NCI-H345 (cell line): ENCODE measurements at places on chromosomes 1 and 21.

- DNase-seq = no peak
These were observed 25.8 kb upstream of the KLHDC8A start for GRCh38 chr1:205382561-205382960.

DNA sequence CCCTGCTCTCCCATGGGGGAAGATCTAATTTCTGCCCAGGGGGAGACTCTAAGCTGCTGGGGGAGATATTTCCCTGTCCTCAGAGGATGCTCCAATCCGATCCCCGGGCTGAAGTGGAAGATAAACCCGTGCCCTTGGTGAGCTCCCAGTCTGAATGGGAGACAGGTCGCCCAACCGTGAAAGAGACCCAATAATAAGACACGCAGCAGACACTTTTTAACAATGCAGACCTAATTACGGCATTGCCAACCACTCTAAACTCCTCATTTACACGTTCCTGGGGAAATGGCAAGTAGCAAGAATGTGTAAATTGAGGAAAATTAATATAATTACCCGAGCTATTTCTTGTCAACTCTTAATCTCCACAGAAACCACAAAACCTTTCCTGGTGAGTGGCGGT, 48.7 kb upstream of the ACTL8 start:
- peak; percentile 23 for DNase-seq

DNA sequence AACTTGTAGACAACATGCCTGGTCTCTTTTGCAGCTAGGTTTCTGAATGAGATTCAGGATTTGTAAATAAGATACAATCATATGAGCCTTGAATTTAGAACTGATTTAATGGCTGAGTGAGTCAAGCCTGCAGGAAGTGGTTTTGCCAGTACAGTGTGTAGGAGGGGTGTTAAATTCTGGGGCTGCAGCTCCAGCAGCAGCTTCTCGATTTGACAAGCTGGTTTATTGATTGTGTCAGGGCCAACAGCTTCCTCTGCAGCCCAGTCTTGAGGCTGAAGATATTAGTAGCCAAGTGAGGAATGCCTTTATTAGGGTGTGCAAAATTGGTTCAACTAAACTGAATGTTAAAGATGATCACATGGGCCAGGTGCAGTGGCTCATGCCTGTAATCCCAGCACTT, 11.5 kb upstream of the PLA2G5 start:
- no peak for DNase-seq

DNA sequence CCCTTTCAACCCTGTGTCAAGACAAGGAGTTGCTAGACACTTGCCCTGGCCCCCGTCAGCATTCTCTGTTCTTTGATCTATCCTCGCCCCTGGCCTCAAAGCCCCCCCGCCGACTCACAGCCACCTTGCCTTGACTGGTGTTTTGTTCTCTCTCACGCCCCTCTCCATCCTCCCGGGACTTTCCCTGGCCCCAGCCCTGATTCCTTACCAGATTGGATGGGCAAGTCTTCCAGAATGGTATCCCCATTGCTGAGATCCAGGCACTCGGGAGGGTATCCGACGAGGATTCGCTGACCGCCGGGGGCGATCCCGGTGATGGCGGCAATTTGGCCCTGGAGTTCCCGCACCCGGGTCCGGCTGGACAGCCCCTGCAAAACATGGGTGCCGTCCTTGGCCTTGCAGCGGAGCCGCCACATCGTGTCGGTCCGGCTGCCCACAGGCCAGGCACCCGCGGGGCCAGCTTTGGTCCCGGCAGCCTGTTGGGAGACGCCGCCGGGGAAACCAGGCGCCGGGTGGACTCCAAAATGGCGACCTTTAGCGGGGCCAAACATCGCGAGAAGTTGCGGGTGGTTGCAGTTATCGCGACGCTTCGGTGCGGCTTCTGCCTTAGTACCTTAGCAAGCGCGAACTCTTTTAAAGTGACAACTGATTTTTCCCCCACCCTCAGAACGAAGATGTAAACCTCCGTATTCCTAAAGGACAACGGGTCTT, 373 bp downstream of the YOD1 start:
- DNase-seq = peak; percentile 95

DNA sequence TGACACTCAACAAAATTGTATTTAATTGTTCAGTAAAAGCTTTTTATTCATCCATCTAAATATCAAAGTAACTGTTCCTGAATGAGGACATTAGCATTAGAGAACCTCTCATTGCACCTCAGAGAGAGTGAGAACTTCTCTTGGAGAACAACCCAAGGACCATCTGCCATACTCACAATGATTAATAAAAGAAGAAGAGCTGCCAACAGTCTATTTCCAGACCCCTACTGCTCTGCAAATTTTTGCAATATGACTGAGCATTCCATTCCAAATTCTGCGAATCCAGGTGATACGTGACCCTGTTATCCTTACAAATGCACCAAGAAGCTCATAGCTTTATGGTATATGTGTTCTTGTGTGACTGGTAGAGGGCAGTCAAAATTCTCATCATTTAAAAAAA, 422.5 kb downstream of the NEGR1 start:
- no peak for DNase-seq

DNA sequence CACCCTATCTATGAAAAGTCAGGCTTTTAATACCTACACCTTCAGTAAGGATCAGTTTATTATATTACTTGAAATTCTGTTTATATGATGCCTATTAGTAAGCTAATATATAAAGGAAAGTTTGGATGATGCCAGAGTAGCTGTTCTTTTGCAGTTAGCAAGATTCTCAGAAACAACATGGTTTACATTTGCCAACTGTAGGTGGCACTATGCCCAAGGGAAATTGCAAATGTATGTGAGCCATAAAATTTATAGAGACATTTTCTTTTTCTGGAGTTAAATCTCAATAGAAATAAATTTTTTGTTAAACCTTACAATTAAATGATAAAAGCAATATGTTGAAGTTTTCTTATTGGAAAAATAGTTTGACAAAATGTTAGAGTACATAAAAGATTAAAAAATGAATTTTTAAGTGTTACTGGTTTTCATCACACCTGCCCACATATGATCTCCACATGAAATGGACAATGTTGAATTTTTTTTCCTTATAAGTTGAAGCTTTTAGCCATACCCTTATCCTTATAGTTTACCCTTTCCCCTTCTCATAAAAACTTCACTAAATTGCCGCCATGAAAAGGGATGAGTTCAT, 32.1 kb upstream of the EPHX4 start:
- DNase-seq = peak; percentile 50

DNA sequence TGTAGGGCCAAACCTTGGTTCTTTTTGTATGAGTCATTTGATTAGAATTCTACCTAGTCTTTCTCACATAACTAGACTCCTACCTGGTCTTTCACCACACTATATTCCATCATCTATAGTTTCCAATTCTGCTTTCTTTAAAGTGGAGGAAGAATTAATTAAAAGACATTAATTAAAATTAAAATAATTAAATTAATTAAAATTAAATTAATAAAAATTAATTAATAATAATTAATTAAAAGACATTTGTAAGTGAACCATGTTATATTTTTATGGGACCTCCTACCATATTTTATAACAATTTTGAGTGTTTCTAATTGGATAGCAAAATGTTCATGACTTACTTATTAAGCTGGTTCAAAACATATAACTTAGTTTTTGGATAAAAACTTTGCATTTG, 77.4 kb downstream of the CCDC18 start:
- no peak for DNase-seq

GRCh38 chr1:7313081-7313546, 458.0 kb upstream of the VAMP3 start:
- DNase-seq = peak; percentile 74

DNA sequence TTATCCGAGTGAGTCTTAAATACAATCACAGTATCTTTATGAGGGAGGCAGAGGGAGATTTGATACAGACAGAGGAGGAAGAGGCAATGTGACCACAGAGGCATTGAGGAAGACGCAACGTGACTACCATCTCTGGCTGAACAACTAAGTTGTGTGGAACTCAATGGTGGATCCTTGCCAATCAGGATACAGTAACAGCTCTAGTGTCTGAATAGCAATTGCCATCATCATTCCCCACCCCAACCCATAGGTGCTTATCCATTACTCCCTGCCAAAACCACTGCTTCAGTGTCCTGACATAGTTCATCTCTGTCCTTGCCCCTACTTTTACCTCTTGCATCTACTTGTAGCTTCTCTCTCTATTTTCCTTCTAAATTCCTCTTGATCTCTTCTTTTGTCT, 20.5 kb upstream of the RHBDL2 start:
- DNase-seq = no peak

GRCh38 chr1:214379236-214379970, 98.4 kb downstream of the SMYD2 start:
- DNase-seq = no peak

DNA sequence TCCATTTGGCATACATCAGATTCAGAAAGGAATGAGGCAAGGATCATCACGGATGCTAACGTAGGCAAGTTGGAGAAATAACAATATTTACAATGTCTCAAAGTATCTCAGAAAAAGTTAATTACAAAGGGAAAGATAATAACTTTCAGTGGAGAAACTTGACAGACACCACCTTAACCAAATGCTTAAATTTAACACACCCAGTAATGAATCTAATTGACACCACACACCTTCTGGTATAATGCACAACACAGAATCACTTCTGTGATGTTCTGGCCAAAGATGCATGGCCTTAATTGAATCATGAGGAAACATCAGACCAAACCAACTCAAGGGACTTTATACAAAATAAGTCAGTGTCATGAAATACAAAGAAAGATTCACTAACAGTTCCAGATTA, 23.1 kb downstream of the USP48 start:
- DNase-seq = no peak

DNA sequence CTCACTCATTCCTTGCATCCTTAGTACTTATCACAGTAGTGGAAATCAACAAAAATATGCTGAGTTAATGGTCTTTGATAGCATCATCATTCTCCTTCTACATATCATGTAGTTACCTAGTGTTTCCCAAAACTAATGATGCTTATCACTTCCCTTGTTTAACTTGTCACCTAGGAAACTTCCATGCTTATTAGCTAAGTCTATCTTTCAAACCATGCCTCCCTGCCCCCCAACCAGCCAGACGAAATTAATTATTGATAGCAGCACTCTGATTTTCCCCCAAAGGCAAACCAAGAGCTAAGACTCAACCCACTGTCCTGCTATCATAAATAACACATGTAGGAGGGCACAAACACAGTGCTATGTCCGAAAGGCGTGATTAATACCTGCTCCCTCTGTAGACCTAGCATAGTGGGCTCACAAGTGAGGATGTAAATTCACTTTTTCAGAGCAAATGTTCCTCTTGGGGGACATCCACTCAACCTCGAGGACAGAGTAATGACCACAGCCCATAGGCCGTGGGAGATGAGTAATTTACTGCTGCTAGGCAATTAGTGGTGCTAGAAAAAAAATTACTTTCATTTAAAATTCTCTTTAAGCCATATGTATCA, 25.8 kb upstream of the LPAR3 start:
- DNase-seq = no peak

DNA sequence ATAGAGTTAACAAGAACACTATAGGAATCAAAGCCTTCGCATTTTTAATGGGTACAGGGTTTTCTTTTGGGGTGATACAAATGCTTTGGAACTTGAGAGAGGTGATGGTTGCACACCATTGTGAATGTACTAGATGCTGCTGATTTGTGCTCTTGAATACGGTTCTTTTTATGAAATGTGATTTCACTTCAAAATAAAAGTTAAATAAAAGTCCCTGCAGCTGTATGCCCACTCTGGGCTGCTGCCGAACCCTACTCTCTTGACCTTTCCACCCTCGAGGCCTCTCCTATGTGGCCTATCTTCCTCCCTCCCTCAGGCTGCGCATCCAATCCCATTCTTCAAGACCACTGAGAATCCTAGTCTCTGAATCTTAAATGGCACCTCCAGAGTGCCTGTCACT, 168.5 kb upstream of the AJAP1 start:
- DNase-seq = no peak

DNA sequence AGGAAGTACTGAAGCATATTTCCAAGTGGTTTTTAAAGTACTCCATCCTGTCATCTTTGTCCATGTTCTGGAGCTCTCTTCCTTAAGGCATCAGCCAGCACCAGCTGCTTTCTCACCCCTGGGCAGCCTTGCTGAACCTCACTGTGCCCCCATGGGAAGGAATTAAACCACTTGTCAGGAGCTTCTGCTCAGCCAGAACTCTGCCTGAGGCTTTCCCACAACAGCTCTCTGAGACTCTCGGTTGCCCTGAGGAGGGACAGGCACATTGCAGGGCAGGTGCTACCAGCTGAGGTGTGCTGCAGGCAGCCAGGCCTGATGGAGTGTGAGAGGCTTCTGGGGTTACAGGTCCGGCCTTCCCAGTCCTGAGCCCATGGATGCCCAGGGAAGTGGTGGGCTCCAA, 30.9 kb downstream of the FAM163A start:
- no peak for DNase-seq

GRCh38 chr1:196732526-196732925, 42.1 kb upstream of the CFHR3 start:
- DNase-seq = no peak

- DNase-seq = no peak
These were observed 8.6 kb upstream of the IL20 start for GRCh38 chr1:206856674-206857464.

- DNase-seq = no peak
These were observed 3.2 kb upstream of the DENND1B start for GRCh38 chr1:197778366-197778945.

- DNase-seq = no peak
These were observed 21.5 kb downstream of the SPATA45 start for GRCh38 chr1:212825798-212826452.

DNA sequence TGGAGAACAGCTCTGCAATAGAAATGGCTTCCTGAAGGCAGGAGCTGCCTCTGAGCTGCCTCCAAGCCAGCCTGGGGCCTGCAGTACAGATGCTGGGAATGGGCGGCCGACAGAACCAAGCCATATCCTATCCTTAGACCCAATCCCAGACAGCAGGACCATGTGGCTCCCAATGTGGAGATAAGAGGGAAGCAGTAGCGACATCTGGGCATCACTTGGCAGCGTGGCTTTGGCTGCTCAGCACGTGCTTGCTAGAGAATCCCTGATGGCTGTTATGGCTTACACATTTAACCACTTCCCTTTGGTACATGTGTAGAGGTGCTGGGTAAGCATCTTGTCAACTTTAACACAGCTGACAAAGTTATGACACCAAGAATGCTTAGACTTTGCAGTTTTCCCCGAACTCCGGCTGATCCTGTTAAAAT, 87.7 kb downstream of the MAN1C1 start:
- no peak for DNase-seq

GRCh38 chr1:145707183-145707867, at the start of gene PDZK1:
PDZK1 (minus strand) TSS chr1:145707368; CDS start chr1:145688021, 19,347 bp downstream.
- no peak for DNase-seq

DNA sequence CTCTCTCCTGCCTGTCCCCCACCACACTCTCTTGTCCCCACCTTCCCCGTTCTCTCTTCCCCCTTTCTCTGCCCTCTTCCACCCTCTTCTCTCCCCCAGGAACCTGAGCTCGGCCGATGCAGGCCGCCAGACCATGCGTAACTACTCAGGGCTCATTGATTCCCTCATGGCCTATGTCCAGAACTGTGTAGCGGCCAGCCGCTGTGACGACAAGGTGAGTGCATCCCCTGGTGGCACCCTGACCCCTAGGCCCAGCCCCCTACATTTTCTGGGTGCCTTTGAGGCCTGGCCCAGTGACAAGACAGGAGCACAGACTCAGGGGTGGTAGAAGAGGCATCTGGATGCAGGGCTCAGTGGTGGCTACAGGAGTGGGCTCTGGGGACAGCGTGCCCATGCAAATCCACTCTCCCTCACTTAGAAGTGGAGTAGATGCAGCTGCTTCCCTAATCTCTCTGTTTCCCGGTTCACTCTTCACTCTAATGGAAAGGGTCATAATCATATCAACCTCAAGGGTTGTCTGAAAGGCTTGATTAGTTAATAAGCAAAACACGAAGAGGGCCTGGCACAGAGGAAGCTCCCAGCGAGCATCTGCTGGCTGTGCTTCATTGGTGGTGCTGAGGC, 37.0 kb downstream of the PKP1 start:
- DNase-seq = no peak

- DNase-seq = no peak
These were observed 17.6 kb upstream of the SFPQ start for GRCh38 chr1:35210321-35211119.
